Gastroesophageal sphincter (tissue), 4 donors: ENCODE measurements at places on chromosomes 6 and 20.

GRCh38 chr6:151576633-151577032 is 82.8 kb downstream of the CCDC170 start:
- ATAC-seq, result no peak

GRCh38 chr6:45838996-45839395 is 176.7 kb downstream of the CLIC5 start:
- no peak for ATAC-seq

DNA sequence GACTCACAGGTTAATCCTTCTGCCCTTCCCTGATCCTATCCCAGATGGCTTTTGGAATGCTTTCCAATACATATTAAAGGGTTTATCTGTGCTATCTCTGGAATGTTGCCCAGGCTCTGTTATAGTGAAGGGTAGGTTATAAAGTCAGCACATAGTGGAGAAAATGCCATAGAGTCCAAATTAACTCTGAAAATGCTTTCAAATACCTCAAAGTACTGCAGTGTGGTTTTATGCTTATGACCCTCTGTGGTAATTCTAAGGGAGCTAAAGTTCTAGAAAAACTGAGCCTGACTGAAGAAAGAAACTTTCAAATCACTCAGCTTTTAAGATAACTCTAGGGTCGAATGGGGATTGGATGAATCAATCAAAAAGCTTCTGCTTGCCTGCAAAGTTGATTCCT is 159.8 kb downstream of the PLCB1 start:
- ATAC-seq, result no peak

DNA sequence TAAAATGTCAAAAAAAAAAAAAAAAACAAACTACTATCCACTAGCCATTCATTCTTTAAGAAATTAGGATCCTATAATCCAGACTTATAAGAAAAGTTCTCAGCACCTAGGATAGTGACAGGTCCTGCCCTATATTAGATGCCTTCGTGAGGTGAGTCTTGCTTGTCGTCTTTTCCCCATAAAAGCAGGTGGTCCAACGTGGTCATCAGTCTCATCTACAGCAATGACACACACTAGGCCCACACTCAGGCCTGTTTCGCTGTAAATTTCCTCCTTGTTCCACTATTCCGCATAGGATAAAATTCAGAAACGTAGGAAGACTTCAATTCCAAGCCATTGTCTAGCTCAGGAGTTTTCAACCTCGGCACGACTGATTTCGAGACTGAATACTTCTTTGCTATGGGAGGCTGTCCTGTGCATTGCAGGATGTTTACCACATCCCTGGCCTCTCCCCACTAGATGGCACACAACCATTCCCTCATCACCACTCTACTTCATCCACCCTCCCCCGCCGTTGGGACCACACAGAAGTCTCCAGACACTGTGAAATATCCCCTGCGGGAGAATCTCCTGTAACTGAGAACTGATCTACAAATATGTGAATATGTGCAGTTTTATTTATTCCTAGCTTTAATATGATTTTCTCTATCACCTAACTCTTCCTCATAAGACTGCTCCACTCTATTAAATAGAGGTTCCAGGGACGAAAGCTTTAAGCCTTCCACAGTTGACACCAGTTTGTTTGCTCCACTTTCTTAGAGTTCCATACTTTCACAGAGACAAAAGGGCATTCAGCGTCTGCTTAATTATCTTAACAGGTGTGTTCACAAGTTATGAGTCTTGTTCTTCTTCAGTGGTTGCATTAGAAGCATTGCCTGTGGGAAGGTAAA is 346.3 kb downstream of the BMP2 start:
- no peak for ATAC-seq

- no peak for ATAC-seq
Measured at GRCh38 chr20:41139227-41140093, 2.1 kb downstream of the PLCG1 start.

- no peak for ATAC-seq
Measured at GRCh38 chr6:19121521-19121920, 715.6 kb upstream of the ID4 start.

DNA sequence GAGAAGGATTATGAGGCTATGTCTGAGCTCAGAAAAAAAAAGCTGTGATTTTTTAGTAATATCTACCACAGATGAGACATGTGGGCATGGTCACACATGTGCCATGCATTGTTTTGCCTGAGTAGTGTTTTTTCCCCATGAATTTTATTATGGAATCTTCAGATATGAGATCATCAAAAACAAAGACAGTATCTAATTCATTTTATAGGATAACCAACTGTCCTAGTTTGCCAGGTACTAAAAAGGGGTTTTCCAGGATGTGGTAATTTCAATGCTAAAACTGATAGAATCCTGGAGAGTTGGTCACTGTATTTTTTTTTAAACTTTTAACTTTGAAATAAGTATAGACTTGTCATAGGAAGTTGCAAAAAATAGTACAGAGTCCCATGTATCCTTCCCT is 127.4 kb upstream of the MAP3K7 start:
- no peak for ATAC-seq

DNA sequence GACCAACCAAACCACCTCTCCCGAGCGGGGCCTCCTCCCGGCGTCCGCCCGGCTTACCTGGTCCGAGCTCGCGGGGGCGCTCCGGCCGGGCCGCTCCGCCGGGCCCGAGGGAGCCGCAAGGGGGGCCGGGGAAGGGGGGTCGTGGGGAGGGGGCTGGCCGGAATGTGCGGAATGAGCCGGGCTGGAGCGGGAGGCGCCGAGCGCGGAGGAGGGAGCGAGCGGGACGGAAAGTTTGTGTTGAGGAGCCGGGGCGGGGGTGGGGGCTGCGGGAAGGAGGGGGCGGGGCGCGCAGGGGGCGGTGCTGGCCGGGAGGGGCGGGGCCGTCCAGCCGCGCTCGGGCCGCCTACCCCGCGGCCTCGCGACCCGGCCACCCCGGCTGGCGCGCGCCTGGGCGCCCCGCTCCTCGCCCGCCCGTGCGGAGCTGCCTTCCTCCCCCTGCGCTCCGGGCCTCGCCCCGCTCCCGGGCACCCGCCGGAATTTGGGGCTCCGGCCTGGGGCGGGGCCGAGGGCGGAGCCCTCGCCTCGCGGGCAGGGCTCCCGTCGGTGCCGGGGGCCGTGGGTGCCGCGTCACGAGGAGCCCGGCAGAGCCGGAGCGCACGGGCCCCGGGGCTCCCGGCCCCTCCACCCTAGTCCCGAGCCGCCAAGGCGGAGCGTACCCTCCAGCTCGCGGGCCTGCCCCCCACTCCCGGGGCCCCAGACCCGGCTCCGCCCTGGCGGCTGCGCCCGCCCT is at the start of gene TEAD3:
TEAD3 (minus strand) TSS at position 239 of the 730 bp plus-strand sequence.
- ATAC-seq, result peak; percentile 70

- ATAC-seq, result peak; percentile 60
Measured at GRCh38 chr20:46928580-46929132, 34.0 kb downstream of the EYA2 start.

- ATAC-seq, result no peak
Measured at GRCh38 chr6:42987533-42988451, 3.4 kb downstream of the PPP2R5D start.

GRCh38 chr6:168681748-168682147 is 240.8 kb downstream of the SMOC2 start:
- no peak for ATAC-seq

DNA sequence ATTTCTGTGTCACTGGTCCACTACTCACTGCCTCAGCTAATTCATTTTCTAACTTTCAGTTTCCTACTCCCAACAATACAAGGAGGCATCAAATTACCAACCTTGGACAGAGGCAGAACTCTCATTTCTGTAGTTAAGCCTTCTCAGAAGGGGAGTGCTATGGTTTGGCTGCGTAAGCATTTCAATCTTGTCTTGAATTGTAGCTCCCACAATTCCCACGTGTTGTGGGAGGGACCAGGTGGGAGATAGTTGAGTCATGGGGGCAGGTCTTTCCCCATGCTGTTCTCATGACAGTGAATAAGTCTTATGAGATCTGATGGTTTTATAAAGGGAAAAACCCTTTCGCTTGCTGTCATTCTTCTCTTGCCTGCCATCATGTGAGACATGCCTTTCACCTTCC is 22.9 kb downstream of the HLA-DRA start:
- ATAC-seq, result no peak

- no peak for ATAC-seq
Measured at GRCh38 chr20:33826270-33826897, 15.2 kb downstream of the CHMP4B start.
